Activated naive CD4-positive, alpha-beta T cell treated with anti-CD3 and anti-CD28 coated beads for 36 hours (primary cell): ENCODE measurements at places on chromosomes 12 and 14.

DNA sequence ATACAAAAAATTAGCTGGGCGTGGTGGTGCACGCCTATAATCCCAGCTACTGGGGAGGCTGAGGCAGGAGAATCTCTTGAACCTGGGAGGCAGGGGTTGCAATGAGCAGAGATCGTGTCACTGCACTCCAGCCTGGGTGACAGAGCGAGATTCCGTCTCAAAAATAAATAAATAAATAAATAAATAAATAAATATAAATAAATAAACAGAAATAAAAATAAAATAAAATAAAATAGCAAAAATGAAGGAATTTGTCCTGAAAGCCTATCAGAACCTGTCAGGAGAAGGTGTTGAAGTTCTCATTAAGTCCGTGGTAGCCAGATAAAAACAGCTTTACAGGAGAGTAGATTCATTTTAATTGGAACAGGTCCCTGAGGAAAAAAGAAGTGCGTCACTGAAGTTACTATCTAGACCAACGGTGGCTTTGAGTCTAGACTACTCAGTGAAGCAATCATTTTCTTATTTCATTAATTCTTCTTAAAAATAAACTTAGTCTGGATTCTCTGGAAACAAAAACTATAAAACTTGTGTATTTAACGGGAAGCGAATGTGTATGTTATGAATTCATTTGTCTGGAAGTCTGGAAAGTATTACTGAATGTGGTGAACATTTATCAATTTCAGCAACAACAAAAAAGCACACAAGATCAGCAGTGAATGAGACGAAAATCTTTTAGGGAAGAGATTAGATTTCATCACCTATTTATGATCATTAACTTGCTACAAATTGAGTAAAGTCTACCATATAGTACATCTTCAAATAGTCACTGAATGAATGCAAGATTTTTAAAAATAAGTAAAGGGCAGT, 248.5 kb upstream of the PDE3A start:
- DNase-seq, result no peak

DNA sequence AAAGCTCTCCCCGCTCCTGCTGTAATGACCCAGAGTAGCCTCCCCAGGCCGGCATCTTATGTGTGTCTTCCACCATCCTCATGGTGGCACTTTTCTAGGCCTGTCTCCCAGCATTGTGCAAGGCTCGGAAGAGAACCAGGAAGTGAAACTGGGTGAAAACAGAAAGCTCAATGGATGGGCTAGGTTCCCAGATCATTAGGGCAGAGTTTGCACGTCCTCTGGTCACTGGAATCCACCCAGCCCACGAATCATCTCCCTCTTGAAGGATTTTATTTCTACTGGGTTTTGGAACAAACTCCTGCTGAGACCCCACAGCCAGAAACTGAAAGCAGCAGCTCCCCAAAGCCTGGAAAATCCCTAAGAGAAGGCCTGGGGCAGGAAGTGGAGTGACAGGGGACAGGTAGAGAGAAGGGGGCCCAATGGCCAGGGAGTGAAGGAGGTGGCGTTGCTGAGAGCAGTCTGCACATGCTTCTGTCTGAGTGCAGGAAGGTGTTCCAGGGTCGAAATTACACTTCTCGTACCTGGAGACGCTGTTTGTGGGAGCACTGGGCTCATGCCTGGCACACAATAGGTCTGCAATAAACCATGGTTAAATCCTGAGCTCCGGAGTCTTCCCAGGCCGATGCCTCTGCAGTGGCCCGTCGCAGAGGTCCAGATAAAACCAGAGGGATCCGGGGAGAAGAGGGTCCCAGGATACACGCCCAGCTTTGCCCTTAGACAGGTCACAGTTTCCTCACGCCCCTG, 15.6 kb downstream of the ACVRL1 start:
- no peak for DNase-seq

DNA sequence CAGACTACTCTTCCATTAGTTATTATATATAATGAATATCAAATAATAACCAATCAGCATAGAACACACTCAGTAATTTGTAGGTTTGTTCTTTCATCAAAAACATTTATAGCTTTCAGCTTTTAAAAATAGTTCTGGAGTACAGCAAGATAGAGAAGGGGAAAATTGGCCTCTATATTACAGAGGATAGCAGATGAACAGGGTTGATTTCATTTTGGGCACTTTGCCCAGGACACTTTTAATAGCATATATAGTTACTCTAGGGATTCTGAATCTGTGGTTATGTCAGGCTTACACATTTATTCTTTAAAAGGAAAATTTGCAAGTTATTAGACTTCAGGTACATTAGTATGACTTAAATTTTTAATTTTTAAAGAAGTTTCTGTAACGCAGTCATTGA, 52.6 kb downstream of the IFT81 start:
- no peak for DNase-seq

DNA sequence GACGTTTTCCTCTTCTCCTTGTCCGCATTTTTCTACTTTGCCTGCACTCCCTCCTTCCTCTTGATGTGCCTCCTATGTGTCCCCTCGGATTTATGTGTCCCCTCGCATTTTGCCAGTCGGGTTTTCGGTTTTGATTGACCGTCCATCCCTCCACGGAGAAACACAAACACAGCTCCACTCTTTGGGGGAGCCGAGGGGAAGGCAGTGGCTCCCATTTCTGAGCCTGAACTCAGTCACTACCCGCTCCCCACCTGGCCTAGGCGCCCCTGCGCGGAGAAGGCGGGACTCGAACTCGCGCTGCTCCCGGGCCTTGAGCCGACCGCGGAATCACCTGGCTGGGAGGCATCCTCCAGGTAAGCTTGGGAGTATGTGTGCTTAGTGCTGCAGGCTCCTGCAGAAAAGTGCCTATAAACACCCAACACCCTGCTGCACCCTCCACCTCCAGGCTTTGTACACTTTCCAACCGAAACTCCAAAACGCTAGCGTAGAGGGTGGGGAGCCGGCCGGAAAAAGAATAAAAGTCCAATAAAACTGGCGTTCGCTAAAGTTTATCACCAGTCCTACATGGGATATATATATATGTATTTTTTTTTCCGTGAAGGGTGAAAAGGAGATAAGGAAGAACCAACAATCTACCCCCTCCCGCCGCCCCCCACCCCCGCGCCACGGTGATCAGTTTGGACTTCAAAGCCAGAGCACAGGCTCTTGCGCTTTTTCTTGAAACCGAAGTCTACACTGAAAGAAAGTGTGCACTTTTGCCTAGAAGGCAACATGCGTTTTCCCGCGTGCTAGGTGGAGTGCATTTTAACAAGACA, 3.3 kb upstream of the CCND2 start:
- peak; percentile 67 for DNase-seq

- DNase-seq, result no peak
Observed at GRCh38 chr12:131147894-131148293, 194.2 kb downstream of the ADGRD1 start.

- DNase-seq, result peak; percentile 73
Observed at GRCh38 chr14:101839236-101839635, 77.7 kb downstream of the PPP2R5C start.

DNA sequence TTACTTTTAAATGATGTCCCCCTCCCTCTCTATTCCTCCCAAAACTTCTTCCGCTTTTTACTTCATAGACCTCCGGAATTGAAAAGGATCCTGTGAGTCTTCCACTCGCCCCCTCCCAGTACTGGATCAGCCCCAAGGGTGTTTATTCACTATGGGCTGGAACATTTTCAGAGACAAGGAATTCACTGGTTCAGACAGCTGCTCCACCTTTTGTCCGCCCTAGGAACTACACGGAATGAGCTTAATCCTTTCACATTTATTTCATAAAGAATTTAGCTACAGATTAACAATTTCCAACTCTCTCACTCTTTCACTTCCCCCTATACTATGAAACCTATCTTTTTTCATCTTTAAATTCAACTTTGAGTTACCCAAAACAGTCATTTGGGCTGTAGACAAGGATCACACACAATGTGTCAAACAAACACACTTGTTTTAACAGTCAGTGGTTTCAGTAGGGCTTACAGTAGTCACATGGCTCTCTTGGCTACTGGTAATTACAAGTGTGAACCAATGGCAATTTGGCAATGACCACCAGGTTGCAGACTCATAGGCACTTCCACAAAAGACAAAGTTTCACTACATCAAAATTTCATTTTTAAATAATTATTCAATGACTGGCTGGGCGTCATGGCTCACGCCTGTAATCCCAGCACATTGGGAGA, 20.6 kb downstream of the CNIH1 start:
- DNase-seq, result peak; percentile 37

GRCh38 chr12:18141048-18141982, 51.3 kb upstream of the RERGL start:
- DNase-seq, result no peak

- no peak for DNase-seq
Observed at GRCh38 chr14:66056268-66056907, 429.8 kb upstream of the CCDC196 start.

- DNase-seq, result no peak
Observed at GRCh38 chr12:39161465-39162085, 256.2 kb upstream of the CPNE8 start.

GRCh38 chr12:89880690-89881350, 172.2 kb upstream of the ATP2B1 start:
- DNase-seq, result peak; percentile 70

DNA sequence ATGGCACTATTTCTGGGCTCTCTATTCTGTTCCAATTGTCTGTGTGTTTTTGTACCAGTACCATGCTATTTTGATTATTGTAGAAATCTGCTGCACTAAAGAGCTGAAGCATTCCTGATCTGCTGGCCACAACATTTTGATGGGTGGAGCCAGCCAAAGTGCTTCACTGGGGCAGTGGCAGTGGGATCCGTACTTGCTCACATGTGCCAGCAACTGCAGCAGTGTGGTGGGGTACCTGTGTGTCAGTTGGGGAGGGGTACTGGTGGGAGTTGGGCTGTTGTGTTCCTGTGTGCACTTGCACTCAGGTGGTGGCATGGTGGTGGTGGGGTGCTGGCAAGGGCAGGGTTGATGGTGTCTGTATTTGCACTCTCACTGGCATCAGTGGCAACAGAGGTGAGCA, 204.6 kb upstream of the ALG10 start:
- no peak for DNase-seq

DNA sequence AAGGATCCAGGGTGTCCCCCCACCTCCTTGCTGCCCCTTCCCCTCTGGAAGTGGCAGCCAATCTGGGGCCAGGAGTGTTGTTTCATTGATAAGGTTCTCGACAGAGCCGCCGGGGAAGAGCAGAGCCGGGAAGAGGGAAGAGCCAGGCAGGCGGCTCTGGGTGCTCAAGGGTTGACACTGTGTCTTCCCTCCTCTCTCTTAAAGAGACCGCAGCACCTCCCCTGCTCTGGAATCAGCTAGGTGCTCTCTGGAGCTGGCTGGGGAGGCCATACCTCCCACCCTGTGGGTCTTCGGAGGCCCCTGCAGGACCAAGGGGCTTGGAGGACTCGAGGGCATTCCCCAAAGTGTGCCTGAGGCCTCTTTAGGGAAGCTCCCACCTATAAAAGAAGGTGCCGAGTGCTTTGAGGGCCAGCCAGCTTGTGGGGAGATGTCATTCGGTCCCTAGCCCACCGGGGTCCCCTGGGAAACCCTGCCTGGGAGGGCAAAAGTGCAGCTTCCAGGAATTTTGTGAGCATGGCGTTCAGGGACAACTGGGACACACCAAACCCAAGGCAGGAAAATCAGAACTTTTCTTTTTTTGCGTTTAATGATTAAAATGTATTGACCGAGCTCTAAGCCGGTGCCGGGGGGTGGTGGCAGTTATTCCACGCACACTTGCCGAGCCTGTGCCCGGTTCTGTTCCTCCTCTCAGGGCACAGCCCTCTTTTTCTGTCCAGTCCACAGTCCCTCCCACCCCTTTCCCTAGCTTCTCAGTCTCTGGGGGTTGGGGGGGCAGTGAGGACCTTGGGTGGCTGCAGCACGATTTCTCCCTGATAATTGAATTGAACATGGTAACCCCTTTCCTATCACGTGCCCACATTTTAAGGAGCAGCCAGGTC, 3.0 kb downstream of the SETD1B start:
- DNase-seq, result no peak

GRCh38 chr12:75684678-75685616, 173.5 kb upstream of the KRR1 start:
- DNase-seq, result no peak

DNA sequence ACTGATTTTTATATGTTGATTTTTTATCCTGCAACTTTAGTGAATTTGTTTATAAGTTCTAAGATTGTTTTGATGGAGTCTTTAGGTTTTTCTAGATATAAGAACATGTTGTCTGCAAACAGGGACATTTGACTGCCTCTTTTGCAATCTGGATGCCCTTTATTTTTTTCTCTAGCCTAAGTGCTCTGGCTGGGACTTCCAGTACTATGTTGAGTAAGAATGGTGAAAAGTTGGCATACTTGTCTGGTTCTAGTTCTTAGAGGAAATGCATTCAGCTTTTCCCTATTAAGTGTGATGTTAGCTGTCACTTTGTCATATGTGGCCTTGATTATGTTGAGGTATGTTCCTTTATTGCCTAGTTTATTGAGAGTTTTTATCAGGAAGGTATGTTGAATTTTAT, 68.1 kb downstream of the ERC1 start:
- DNase-seq, result no peak

GRCh38 chr14:65937079-65937959, 524.8 kb downstream of the FUT8 start:
- DNase-seq, result peak; percentile 33

DNA sequence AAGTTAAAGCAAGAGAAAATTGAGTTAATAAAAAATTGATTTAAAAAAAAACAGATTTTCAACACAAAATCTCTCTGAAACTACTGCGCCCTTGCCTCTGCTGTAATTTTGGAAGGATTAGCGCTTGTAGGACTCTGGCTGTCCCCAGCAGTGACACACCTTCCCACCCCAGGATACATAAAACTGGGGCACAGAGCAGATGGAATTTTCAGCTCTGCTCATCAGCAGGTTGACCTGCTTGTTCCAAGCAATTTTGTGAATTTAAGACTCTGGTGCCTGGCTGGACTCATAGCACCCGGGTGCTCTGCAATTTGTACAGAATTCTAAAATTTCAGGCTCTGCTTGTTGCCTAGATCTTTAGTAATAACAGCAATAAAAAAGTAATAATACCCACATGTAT, 257.8 kb upstream of the GARIN6 start:
- DNase-seq, result no peak

GRCh38 chr14:22276913-22277816, 311.9 kb downstream of the DAD1 start:
- no peak for DNase-seq

- DNase-seq, result no peak
Observed at GRCh38 chr12:112190231-112191025, 65.1 kb downstream of the TRAFD1 start.

DNA sequence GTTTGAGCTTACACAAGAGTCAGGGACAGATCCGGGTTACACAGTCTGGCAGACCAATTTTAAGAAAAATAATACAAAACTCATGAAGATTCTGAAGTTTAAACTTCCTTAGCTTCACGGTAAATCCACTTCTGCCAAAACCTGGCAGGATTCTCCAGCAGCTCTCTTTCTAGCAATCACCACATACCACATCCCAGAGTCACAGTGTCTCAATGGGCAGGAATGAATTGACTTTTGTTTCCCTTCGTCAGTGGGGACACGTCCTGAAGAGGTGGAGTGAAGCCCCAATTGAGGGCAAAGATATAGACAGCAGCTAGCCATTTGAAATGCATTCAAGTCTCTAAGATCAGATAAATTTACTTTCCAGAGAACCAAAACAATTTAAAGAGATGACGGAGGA, 117.1 kb upstream of the ARHGAP5 start:
- no peak for DNase-seq

- DNase-seq, result no peak
Observed at GRCh38 chr12:25256826-25257225, 6.1 kb upstream of the KRAS start.

GRCh38 chr12:103956509-103957027, 9.1 kb upstream of the TDG start:
- peak; percentile 15 for DNase-seq
